Fibroblast of skin of left biceps (primary cell): ENCODE measurements at places on chromosomes 16 and 17.

GRCh38 chr17:34140006-34140405, 115.1 kb upstream of the CCL2 start:
- no peak for DNase-seq

DNA sequence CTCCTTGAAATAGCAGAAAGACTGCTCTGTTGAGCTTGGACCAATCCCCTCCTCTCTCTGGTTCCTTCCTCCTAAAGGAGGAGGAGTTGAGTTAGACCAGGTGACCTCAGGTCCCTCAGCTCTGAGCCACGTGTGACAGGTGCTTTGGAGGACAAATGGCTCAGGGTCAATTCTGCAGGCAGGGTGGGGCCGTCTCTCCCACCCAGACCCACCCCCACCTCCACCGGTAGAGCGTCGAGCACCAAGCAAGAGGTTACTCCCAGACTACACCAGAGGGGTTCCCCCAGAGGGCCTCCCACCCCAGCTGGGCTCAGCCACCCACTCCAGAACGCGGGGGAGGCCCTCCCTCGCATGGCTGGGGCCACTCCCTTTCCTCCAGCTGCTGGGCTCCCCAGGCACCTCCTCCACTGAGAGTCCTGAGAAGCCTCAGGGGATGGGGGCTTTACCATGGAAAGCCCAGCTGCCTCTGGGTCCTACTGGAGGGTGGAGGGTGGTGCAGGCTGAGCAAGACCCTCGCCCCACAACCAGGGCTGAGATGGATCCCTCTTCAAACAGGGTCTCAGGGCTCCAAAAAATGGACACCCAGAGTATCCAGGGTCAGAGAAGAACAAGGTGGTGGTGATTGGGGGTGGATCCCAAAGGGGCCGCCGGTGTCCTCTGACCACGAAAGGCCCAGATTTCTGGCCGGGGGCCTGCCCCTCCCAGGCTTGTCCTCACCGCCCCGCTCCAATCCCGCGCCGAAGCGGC, 7.6 kb downstream of the MYO1C start:
- DNase-seq: no peak

- DNase-seq: no peak
These were observed 37.6 kb upstream of the DHRS7B start for GRCh38 chr17:21089145-21089544.

GRCh38 chr16:72468582-72468981, 296.6 kb upstream of the PMFBP1 start:
- DNase-seq: no peak

- no peak for DNase-seq
These were observed 164.4 kb downstream of the C16orf78 start for GRCh38 chr16:49537924-49538459.

DNA sequence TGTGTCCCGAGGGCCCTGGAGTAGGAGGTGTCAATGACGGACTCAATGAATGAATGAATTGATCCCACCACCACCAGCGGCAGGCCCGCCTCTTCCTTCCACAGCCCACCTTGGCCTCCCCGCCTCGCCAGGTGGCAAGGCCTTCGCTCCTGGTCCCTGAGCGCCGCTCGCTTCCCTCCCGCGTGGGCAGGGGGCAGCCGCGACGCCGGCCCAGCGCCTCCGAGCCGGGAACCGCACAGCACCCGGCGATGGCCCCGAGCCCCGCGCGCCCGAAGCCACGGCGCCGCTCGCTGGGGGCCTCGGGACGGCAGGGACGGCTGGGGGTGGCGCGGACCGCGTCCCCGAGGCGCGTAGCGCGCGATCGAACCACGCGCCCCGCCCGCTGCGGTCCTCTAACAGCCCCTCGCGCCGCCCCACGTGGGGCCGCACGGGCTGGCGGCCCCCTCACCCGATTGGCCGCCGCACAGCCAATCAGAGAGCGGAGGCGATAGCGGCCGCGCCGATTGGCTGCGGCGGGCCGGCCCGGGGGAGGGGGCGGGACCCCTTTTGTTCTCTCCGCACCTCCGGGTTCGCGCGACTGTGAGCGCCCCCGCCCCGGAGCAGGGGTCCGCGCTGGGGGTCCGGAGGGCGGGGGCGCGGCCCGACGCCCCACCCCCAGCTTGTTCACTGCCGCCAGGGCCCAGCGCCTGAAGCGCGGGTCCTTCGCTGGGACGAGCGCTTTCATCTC, 31.4 kb downstream of the ACTG1 start:
- DNase-seq: peak; percentile 47

GRCh38 chr17:40936976-40937375, 470 bp downstream of the KRT23 start:
- DNase-seq: no peak

DNA sequence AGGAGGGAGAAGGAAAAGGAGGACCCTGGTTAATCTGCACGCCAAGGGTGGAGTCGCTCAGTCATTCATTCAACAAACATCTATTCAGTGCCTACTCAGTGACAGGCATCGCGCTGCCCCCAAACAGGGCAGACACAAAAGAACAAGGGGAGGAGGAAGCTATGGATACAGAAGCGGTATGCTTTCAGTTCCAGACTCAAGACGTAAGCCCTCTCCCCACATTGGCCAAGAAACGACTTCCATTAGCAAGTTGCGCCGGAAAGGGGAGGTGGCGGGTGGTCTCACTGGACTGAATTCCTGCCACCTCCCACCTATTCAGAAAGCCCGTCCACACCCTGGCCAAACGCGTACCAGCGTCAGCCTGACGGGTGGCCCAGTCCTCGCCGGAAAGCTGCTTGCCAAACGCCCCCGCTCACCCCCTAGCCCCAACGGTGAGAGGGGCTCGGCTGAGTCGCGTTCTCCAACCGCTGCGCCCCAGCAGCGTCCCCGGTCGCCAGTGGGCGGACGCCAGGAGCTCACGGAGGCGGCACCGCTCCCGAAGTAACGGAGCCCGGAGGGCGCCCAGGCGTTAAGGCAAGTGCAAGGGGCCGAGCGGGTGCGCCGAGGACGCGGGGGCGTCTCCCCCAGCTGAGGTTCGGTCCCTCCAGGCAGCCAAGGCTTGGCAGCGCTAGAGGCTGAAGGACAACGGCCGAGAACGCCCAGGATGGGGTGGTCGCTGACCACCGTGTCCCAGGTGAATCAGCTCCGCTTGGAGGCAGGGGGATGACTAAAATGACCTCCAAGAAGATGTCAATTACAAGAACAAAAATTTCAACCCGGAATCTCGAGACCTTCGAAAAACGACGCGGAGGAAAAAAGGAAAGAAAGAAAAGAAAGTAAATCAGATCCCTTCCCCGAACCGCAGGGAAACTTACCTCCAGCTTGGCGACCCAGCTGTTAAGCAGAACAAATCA, 470.7 kb downstream of the SOX9 start:
- DNase-seq: no peak

DNA sequence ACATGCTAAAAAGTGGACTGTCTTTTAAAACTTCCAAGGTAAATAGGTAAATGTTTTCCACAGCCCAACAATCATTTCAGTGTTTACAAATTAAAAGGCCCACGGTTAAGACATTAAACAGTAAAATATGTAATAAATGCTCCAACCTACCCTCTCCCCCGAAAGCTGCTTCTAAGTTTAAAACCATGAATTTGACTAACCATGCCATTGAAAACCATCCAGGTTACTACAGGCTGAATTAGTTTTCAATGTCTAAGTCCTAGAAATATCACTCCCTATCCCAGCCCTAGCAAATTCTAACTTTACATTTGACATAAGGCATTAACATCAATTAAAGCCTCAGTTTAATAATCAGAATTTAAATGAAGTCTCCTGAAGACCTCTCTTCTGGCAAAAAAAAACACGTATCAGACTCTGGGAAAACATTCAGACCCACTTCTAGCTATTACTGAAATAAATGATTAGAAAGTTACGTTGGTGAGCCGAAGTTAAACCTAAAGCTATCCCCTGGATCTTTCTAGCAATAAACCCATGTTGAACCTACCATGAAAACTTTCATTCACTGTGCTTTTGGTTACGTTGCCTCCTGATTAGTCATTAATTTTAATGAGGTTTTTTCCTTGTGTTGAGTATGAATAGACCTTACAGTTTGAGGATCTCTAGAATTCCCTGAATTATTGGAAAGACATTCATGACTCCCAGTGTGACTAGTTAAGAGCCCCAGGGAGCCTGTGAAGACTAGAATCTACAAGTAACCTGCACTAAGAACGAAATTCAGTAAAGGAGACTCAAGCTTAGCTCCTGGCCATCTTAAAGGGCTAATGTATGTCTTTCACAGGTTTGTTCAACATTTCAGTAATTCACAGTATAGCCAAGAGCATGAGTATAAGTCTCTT, 1.7 kb upstream of the POLG2 start:
- DNase-seq: no peak

GRCh38 chr17:56648806-56649205, 55.3 kb downstream of the NOG start:
- no peak for DNase-seq

- no peak for DNase-seq
These were observed 18.0 kb upstream of the SPATA32 start for GRCh38 chr17:45279898-45280297.

DNA sequence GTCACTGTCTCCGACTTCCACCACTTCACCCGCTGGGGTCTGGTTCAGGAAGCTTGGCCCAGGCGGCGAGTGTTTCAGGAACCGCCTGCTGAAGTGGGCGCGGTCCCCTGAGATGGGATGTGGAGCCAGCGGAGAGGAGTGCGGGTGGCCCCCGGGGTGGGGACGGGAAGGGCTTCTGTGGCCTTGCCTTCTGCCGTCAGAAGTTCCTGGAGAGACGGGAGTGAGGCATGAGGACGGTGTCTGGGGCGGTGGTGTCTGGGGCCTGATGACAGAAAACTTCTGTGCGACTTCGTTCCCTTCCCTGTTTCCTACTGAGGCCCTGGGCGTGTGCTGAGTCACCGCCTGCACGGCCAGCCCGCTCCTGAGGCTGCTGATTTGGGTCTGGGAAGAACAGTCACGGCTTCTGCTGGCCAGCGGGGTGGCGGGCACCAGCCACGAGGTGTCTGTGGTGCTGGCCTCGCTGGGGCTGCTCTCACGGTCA, 12.3 kb upstream of the NLRC3 start:
- DNase-seq: no peak

GRCh38 chr17:29179232-29180033, 765 bp downstream of the MYO18A start:
- no peak for DNase-seq

DNA sequence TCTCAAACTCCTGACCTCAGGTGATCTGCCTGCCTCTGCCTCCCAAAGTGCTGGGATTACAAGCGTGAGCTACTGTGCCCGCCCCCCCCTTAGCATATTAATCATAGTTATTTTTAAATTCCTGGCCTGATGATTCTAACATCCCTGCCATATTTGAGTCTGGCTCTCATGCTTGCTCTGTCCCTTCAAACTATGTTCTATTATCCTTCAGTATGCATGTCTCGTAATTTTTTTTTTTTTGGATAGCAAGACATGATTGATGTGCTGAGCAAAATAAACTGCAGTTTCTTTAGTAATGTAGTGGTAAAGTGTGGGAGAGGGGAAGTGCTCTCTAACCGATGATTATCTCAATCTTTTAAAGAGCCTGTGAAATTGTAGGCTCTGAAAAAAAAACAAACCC, 34.3 kb upstream of the TMEM92 start:
- no peak for DNase-seq

- no peak for DNase-seq
These were observed 3.4 kb downstream of the LYRM1 start for GRCh38 chr16:20903899-20904506.

GRCh38 chr17:59365383-59365981, 34.0 kb downstream of the YPEL2 start:
- no peak for DNase-seq

- no peak for DNase-seq
These were observed 1.0 kb upstream of the HOXB9 start for GRCh38 chr17:48627118-48627597.

DNA sequence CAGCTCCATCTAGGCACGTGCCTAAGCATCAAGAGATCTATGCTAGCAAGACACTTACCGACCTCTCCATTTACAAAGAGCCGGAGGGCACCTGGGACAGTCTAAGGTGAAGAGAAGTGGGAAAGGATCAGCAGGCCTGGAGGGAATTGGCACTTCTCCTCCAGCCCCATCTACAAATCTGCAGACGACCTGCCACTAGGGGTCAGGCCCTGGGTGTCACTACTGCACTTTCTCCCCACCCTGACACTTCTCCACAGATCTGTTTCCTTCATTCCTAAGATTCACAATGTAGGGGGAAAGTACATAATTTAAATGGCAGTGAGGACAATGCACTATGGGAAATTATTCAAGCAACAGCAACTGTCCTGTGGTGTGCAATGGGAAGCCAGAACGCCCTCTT, 8.1 kb downstream of the MKS1 start:
- no peak for DNase-seq

DNA sequence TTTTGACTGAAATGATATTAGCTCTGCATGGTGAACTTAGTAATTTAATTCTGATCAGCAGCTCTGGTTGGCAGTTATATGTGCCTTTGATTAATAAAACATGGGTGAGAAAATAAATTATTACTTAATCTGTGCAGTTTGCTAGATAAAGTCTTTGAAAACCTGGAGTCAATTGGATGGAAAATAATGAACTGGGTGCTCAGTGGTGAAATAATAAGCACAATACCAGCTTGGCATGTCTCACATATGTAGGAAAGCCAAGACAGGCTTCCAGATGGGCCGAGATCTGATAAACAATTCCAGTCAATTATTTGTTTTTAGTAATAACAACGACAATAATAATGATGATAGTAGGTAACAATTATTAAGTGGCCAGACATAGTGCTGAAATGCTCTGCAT, 326.7 kb downstream of the CDH13 start:
- DNase-seq: no peak

- no peak for DNase-seq
These were observed 1.2 kb downstream of the KCNJ16 start for GRCh38 chr17:70076189-70076588.

GRCh38 chr16:31475946-31476302, 4.0 kb downstream of the TGFB1I1 start:
- no peak for DNase-seq

DNA sequence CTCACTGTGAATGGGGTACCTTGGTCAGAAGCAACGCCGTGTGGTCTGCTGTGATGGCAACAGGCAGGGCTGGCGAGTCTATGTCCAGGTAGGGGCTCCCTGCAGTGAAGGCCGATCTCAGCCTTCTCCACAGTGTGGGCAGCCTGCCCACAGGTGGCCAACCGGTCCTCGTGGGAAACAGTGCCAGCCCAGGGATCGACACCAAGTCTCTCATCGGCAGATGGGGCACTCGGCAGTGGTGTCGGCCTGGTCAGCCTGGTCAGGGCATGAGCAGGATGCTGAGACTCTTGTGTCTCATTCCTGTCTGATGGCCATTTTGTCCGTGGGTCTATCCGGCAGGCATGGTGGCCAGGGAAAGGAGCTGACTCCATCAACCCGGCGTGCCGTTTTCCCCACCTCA, 92.2 kb downstream of the TNFRSF13B start:
- DNase-seq: no peak

- DNase-seq: no peak
These were observed 125.3 kb upstream of the SALL1 start for GRCh38 chr16:51276336-51276735.

GRCh38 chr16:52171481-52171880, 375.5 kb downstream of the TOX3 start:
- DNase-seq: no peak

GRCh38 chr17:27600471-27600870, 30.5 kb upstream of the LGALS9 start:
- DNase-seq: no peak

- no peak for DNase-seq
These were observed 782.4 kb upstream of the SOX9 start for GRCh38 chr17:71338396-71338795.
